Fibroblast of skin of right biceps (primary cell): ENCODE measurements at places on chromosomes 1 and 21.

DNA sequence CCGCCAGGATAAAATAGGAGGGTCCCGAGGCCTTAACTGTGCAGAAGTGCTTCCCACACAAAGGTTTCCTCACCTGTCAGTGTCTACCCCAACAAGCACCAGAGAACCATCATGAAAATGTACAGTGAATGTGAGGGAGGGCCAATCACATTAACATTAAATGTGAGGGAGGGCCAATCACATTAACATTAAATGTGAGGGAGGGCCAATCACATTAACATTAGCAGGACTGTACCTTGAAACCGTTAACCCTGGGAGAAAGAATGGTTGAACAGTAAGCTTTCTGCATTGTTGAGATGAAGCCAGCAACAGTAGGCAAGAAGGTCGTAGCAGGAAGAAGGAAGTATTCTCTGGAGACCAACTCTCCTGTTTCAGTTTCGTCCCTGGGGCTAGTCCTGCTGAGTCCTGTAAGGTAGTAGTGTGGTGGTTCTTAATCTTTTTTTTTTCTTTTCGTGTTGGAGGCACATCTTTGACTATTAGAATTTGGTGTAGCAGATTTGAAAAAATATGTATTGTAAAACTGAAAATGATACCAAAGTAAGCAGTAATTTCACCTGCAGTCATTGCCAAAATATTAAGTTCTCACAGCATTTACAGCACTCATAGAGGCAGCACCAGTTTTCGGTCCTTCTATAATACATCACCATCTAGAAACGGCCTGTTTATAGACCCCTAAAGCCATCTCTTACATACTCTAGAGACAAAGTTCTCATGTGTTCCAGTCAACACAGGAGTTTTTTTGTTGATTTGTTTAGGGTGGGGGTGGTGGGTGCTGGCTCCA lies 98.6 kb upstream of the PPP2R5A start:
- DNase-seq: peak; percentile 7

GRCh38 chr21:44930543-44930981 lies 9.3 kb upstream of the SLX9 start:
- DNase-seq: no peak

DNA sequence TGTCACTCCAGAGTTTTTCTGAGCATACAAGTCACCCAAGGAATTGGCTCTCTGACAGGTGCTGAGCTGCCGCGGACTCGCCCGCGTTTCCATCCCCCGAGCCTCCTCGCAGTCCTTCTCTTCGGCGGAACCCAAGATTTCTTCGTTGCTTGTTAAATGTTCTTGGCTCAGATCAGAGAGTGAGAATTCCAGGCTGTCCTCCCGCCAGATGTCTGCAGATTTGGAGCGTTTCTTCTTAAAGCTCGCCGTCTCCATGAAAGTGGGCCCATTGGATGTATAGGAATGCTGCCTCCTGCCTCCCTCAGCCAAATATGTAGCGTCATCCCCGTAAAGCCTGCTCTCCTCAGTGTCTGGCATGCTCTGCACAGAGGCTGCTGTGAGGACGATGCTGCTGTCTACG lies 77.8 kb downstream of the TIAM1 start:
- DNase-seq: no peak

- peak; percentile 53 for DNase-seq
These were observed 19.5 kb downstream of the PDE9A start for GRCh38 chr21:42672699-42673458.

DNA sequence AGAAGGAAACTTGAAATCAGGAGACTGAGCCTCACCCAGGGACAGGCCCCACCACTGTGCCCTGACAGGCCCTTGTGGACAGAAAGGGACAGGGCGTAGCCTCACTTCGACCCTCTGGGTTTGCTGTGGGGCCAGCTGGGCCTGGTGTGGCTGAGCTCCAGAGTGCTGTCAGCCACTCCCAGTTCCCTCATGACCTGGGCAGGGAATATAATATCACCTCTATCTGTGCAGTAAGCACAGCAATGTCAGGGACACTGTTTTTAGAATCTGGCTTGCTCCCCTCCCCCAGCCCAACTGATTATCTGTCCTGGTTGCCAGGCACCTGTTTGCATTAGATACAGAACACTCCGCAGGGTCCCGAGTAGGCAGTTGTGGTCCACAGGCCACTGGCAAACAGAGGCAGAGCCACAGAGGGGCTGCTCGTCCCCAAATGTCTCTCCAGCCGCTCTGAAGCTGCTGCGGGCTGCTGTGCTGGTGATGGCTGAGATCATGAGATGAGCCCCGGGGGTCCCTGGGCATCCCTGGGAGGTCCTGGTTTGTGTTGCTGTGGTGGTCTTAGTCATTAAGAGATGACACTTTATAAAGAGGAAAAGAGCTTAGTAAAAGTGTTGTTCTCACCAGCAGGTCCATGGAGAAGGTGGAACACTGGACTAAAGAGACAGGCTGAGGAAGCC lies 51.6 kb downstream of the ETS2 start:
- DNase-seq: no peak
